ENCODE measurements at places on chromosomes 7 and 10.

DNA sequence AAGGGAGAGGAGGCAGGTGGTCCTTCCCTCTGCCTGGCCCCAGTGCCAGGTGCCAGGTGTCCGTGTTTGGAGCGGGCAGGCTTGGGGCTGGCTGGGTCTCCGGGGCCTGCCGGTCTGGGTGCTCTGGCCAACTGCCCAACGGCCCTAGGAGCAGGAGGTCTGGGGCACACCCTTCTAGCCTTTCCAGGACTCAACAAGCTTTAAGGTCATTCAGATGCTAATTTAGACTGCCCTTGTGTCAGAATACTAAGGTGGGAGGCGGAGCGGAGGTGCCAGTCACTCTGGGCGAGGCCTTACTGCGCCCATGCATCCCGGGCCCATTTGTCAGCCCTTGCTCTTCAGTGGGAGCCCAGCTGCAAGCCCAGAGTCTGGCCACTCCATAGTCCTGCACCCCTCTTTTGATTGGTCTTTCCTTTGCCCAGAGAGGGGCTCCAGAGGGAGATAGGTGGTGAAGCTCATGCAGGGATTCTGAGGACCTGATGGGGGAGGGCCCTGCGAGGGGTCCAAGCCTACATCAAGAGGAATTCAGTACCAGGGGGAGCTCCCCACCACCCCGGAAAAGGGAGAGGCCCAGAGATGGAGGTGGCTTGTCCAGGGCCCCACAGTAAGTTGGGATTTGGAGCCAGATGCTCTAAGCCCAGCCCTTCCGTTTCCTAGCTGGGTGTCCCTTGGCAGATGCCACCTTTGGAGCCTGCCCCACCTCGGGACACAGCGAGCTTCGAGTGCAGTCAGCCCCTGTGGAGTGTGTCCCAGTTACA is 1.3 kb downstream of the PGAM2 start:
- DNase-seq = no peak

DNA sequence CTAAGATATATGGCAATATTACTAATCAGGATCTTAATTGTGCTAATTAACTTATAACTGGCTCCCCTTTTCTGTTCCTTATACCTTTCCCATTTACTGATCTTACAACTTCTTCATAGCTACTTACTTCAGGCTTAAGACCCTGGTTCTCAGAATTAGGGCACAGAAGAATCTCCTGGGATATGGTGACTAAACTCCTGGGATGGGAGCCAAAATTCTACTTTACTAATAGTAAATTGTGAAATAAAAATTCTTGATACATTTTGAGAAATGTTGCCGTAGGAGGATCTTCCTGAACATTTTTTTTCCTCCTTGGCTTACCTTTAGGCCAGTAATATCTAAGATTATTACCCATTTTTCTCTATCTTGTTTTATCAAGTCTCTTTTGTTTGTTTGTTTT is 309.5 kb downstream of the ATRNL1 start:
- no peak for DNase-seq

GRCh38 chr10:50561266-50561665 is 62.5 kb downstream of the SGMS1 start:
- no peak for DNase-seq

DNA sequence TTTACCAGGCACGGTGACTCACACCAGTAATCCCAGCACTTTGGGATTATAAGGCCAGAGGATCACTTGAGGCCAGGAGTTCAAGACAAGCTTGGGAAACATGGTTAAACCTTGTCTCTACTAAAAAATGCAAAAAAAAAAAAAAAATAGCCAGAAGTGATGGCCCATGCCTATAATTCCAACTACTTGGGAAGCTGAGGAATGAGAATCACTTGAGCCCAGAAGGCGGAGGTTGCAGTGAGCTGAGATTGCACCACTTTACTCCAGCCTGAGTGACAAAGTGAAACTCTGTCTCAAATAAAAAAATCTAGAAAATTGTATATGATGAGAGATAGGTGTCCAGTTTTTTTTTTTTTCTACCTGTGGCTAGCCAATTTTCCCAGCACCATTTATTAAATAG is 578.2 kb downstream of the ANKRD7 start:
- DNase-seq = no peak

GRCh38 chr7:155312633-155313032 is 15.0 kb downstream of the INSIG1 start:
- no peak for DNase-seq

DNA sequence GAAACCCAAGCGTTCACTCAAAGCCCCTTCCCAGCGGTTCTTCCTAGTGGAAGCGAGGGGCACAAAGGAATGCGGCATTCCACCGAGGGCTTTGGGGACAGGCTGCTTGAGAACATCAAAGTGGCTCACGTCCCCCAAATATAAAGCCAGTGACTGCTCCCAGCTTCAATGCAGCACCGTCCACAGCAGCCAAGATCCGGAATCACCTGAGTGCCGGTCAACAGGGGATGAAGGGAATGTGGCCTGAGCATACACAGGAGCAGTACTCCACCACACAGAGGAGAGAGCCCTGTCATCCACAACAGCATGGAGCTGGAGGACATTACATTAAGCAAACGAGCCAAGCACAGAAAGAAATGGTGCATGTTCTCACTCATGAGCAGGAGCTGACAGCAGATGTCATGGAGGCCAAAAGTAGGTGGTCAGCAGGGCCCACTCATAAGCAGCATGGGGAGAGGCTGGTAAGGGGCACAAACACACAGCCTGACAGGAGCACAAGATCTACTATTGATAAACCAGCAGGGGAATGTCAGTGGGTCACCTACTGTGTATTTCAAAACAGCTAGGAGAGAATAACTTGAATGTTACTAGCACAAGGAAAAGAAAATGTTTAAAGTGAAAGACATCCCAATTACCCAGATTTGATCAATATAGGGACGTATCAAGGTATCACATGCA is 79.5 kb downstream of the DIP2C start:
- DNase-seq = no peak

- no peak for DNase-seq
These were observed 58.4 kb downstream of the ZNF467 start for GRCh38 chr7:149714910-149715471.

DNA sequence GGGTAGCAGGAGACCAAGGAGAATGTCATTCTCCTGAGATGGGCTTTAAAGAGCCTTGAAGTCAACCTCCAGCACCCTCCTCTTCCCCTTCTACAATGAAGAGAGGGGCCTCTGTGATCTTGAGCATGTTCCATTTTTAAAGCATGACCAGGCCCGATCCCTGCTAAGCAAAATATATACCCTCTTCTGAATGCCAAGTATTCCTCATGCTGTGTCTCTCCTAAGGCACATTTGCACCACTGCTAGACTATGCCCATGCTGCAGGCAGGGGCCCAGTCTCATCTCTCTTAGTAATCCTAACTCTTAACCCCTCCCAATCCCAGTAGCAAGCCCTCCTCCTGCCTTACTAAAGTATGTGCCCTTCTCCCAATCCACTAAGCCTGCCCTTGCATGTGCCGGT is 18.4 kb downstream of the SORBS1 start:
- no peak for DNase-seq

DNA sequence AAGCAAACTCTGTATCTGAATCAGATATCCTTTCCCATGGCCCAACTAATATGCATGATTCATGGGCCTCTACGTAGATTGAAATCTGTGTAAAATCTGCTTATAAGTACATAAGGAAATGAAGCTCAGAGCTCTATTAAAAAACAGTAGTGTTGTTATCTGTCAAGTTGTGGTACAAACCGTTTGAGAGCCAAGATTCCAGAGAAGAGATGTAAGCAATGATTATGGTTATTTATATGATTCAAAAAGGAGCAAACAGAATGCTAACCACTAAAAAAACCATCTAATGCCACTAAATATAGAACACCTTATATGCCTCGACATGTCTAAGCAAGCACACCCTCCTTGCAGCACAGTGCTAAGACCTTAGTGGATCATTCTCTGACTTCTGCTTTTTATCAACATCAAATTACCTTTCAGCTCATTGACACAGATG is 26.6 kb downstream of the RPP38 start:
- no peak for DNase-seq

- no peak for DNase-seq
These were observed 142.5 kb upstream of the TNS3 start for GRCh38 chr7:47724335-47724982.

- no peak for DNase-seq
These were observed 8.4 kb downstream of the SFRP5 start for GRCh38 chr10:97763411-97763810.
